ENCODE measurements at places on chromosomes 2 and 18. TPM values are rescaled to one million over a fixed set of nuclear protein-coding genes. Genes with fewer than 3 reads are reported as not detected.

DNA sequence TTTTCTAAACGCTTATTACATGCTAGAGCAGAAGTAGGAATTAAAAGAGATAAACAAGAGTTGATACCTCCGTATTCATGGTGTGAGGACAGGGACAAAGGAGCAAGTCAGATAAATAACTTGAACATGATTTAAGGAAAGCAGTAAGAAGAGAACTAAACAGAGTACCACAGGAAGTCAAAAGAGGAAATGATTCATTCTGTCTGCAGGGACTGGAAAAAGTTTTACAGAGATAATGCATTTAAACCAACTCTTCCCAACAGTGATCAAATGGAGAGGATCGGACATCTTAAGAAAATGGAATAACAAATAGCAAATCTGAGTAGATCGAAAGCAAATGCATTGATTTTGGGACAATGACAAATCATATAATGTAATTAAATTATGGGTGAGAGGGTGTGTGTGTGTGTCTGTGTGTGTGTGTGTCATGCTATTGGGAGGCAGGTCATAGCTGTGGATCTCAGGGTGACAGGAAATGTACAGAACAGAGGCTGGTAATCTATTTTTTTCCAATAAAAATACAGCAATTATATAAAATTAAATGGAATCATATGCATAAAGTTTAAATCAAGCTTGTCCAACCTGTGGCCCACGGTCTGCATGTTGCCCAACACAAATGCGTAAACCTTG is 113.4 kb downstream of the MC4R start:
- no peak for DNase-seq

Gene C2orf80
- total RNA-seq, result not detected

DNA sequence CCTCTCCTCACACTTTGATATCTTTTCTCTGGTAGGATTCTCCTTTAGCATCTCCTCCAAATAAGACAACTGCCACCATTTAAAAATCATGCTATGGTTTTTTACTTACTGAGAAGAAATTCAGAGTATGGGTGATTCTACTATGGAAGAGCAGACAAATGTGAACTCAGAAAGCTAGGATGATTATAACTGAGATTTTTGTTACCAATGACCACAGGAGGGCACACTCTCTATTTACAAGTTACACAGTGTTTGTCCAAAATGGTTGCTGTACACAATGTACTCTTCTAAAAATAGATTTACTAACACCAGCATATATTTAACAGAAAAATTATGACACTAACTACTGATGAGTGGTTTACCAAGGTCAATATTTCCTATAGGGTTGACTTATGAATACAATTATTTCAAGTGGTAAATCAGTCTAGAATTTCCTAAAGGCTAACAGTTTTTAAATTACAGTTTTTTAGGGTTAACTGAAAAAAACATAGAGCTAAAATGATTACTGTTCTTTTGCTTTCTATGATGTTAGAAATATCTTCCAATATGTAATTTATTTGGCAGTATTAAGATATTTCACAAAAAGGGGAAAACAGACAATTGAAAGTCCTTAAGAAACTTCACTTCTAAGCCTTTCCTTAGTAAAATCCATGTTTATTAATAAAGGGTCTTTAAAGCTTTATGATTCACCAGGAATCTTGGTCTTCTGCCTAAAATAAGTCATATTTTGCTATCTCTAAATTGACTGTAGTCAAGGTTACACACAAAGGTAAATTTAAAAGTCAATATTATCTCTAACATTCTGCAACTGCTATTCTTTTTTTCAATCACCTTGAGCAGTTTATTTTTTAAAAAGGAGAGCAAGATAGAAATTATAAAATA is 57.2 kb downstream of the MAP4K3 start:
- DNase-seq, result no peak

Gene MGAT4A
- total RNA-seq, result 28.5 TPM
